NCI-H2107 (cell line): ENCODE measurements at places on chromosomes 7 and 10.

DNA sequence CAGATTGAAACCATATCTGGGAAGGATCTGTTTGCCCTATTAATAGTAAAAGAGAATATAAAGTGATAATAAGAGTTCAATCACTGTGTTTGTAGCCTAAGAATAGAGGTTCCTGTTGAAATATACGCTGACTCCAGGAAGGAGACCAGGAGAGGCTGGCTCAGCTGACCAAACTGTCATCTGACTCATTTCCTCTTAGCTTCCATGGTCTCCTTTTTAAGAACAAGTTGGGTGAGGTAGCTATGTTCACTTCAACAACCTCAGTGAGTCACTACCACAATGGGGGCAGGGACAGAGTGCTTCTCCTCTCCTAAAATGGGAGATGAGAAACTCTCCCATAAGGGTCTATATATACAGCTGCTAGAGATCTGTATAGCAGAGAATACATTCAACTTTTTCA lies 543.3 kb downstream of the CALN1 start:
- DNase-seq: no peak

DNA sequence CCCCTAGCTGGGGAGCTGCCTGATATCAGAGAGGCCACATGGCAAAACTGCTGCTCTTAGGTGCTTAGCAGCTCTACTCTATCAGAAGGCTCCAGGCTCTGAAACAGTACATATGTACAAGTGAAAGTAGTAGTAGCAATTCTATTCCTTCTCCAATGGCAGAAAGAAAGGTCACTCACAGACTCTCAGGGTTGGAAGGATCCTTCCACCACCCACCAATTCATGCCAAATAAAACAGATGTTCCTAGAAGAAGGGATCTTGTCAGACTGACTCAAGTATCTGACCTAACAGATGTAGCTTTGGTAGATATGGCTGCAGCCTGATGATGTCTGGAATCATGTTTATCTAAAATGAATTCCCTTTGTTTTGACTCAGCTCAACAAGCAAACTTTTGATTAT lies 8.0 kb upstream of the ALDH18A1 start:
- no peak for DNase-seq

GRCh38 chr7:17524746-17525145 lies 226.3 kb downstream of the AHR start:
- no peak for DNase-seq

DNA sequence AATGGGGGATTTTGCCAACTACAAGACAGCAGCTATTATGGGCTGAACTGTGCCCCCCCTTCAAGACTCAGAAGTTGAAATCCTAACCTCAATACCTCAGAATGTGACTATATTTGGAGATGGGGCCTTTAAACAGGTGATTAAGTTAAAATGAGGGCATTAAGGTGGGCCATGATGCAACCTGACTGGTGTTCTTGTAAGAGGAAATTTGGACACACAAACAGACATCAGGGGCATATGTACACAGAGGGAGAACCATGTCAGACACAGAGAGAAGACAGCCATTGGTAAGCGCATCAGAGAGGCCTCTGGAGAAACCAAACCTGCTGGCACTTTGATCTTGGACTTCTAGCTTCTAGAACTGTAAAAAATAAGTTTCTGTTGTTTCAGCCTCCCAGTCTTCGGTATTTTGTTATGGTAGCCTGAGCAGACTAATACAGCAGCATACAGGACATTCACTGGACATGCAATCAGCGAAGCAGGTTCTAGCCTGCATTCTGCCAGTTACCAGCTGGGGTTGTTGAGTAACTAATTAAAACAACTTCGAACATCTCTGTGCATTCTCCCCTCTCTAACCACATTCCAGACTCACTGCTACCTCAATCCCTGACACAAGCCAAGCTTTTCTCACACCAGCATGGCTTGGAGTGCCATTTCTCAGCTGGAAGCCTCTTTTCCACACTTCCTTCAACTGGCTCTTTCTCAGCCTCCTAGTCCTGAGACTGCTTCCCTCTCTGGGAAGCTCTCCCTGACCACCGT lies 141.4 kb downstream of the DOCK4 start:
- DNase-seq: no peak
